Occipital lobe (tissue), 3 donors: ENCODE measurements at places on chromosomes 4 and X. TPM values are rescaled to one million over a fixed set of nuclear protein-coding genes. Genes with fewer than 3 reads are reported as not detected.

DNA sequence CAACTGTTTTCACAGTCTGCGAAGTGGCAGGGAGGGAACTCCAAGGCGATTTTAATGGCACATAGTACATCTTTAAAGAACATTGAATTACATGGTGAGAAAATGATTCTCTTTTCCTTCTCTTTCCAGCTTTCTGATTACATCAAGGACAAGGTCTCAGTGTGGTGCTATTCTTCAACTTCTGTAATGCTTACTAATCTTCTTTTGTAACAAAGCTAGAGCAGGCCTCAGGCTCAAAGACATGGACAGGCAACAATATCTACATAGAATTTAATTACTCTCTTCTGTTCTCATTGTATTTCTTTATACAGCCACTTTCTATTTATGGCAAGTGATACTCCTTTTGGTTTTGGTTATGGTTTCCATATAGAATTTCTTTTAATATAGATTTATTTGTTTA, 48.4 kb downstream of the RTL5 start:
- no peak for DNase-seq

- no peak for DNase-seq
Measured at GRCh38 chr4:40576651-40577480, 52.8 kb downstream of the RBM47 start.

DNA sequence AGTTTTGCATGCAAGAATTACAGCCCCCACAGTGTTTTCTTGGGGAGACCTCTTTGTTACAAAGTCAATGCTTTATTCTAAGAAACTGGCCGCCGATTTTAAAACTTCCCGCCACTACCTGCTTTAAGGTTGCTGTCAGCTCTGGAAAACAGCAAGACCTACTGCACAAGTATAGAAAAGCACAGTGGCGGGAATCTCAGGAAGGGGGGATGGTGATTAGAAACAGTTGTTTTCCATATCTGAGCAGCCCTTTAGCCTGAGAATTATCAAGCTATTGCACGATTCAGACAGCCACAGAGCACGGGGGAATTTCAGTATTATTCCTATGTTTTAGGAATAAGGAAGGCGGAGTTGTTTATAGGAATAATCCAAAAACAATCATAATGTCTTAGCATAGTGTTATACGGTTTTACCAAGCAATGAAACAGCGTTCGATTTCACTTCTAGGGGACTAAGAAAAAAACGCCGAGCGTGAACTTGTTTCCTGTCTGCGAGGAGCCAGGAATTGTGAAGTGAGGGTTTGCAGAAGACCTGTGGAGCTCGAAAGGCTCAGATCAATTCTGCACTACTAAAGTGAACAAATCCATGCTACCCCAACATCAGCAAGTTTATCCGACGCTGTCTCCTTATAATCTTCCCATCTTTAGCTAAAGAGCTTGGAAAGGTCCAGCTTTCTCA, 81.3 kb downstream of the HMGN5 start:
- no peak for DNase-seq

RAB39B gene
- 28.2 TPM for total RNA-seq

- no peak for DNase-seq
Measured at GRCh38 chr4:35965300-35965699, 279.0 kb downstream of the ARAP2 start.

DNA sequence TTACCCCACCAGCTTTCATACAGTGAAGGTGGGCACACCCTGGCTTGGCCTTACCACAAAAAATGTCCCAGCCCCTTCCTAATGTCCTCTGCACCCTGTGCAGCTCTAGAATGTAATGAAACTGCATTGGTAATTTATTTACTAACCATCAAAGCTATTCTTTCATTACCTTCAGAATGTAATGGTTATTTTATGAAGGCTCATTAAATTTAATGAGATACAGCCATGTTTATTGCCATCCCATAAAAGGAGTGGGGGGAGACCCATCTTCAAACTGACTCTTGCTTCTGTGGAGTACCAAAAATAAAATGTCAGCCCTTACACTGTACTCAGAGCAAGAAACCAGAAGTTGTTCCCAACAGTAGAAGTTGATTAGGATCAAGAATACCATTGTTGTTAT, 25.0 kb downstream of the NKX6-1 start:
- no peak for DNase-seq

DNA sequence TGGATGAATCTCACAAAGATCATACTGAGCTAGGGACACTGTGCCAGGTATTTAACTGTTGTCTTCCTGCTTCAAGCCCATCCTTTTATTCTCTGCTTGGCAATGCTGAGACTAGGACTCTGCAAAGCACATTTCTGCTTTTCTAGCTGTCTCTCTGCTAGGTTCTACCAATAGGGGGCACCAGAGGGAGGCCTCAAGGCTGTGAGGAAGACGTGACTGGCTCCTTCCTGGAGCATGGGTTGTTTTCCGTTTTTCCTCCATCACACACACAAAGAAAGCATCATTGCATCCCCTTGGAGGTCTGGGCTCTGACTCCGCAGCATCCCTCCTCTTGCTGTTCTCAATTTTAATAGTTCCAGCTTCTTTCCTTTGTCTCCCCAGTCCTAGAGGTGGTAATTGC, 10.9 kb upstream of the DCTD start:
- no peak for DNase-seq

GRCh38 chrX:7706032-7706431, 136.9 kb upstream of the VCX start:
- DNase-seq, result no peak

DNAAF6 gene
- not detected for total RNA-seq

F8A2 gene
- not detected for total RNA-seq

- no peak for DNase-seq
Measured at GRCh38 chr4:54802336-54802735, 144.6 kb downstream of the KIT start.

- no peak for DNase-seq
Measured at GRCh38 chrX:152989292-152989658, 4.6 kb downstream of the PNMA5 start.

DNA sequence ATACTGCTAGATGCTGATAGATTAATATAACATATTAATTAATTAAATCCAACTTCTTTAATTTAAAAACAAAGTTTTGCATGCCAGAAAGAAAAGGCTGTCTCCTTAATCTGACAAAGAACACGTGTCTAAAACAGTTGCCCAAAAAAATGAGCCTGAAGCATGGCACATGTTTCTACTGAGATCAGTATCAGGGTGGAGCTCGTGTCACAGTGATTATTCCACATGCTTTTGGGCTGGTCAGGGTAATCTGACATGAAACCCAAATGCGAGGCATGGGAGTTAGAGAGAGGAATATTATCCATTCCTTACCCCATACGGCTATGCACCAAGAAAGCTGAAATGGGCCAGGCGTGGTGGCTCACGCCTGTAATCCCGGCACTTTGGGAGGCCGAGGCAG, 79.4 kb upstream of the ADRA2C start:
- DNase-seq, result no peak

- DNase-seq, result no peak
Measured at GRCh38 chr4:7210824-7211223, 18.5 kb downstream of the SORCS2 start.
